Activated CD4-positive, alpha-beta T cell treated with anti-CD3 and anti-CD28 coated beads, Interleukin-2, amount 10 ng/mL, durations not matched to agents 7 days and 5 days (primary cell): ENCODE measurements at places on chromosomes 2 and 18. TPM values are rescaled to one million over a fixed set of nuclear protein-coding genes. Genes with fewer than 3 reads are reported as not detected.

The TM4SF20 gene
- not detected for total RNA-seq

The GTF2A1L gene
- total RNA-seq: not detected

The VAPA gene
- 124 TPM for total RNA-seq

The FER1L5 gene
- not detected for total RNA-seq

The SERPINB13 gene
- total RNA-seq: not detected

The CNPPD1 gene
- total RNA-seq: 79.8 TPM

The PROKR1 gene
- total RNA-seq: not detected

The AKAIN1 gene
- not detected for total RNA-seq

The GCG gene
- not detected for total RNA-seq

The APCDD1 gene
- total RNA-seq: not detected

The LAMA1 gene
- total RNA-seq: not detected

The CNGA3 gene
- not detected for total RNA-seq

The GAL3ST2 gene
- total RNA-seq: not detected
